GM23248 (cell line): ENCODE measurements at places on chromosomes 16 and 17. TPM values are rescaled to one million over a fixed set of nuclear protein-coding genes. Genes with fewer than 3 reads are reported as not detected.

Gene KIF19
- total RNA-seq = not detected in 2 replicates

Gene TPSD1
- total RNA-seq = not detected in 2 replicates

- DNase-seq = no peak
Observed at GRCh38 chr16:70665806-70666735, 19.7 kb downstream of the IL34 start.

DNA sequence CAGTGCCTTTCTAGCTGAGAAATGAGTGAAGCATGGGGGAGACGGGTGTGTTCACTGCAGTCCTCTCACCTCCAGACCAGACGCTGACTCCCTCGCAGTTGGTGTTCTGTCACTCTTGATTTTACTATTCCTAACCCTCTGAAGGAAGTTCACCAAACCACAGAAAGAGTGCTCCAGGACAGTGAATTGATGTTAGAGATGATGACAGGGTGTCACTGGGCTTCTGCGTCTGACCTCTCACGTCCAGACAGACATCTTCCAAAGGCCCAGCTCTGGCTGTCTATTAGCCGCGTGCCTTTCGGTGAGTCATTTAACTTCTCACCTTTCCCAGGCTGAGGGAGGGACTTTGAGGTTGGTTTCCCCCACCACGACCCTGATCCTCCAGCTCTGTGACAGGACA is 8.2 kb downstream of the CRAMP1 start:
- DNase-seq = no peak

Gene IRX5
- total RNA-seq = 13.9 and 20.6 TPM in 2 replicates
